ENCODE measurements at places on chromosomes 7 and 10.

- DNase-seq = no peak
Observed at GRCh38 chr10:69139961-69140360, 16.0 kb downstream of the VPS26A start.

DNA sequence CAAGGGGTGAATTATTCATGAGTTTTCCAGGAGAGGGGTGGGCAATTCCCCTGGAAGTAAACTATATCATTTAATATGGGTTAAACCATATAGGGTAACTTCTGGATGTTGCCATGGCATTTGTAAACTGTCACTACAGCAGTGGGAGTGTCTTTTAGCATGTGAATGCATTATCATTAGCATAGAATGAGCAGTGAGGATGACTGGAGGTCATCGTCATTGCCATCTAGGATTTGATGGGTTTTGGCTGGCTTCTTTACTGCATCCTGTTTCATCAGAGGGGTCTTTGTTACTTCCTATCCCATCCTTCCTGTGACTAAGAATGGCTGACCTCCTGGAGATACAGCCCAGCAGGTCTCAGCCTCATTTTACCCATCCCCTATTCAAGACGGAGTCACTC is 139.5 kb upstream of the PRKCQ start:
- DNase-seq = no peak

GRCh38 chr10:31071232-31072005 is 39.8 kb upstream of the ZNF438 start:
- no peak for DNase-seq

- DNase-seq = no peak
Observed at GRCh38 chr10:29317027-29317420, 28.2 kb downstream of the LYZL1 start.

- DNase-seq = no peak
Observed at GRCh38 chr10:14674376-14675050, 100.2 kb downstream of the FAM107B start.

DNA sequence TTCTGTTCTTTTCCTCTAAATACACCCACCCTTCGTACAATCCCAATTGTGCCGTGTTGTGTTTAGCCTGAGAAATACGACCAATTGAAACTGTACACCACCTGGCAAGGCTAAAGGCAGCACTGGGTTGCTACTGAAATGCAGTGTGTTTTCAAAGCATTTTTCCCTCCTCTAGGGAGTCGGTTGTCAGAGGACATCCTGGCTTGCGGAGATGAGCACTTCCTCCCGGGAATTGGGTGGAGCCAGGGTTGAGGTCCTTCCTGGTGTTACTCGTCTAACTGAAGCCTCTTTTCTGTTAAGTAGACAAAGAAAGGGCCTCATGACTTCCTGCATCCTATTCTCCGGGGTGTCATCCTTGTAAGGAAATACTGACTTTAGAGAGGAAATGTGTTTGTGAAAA is 133.5 kb downstream of the MTPAP start:
- DNase-seq = no peak

DNA sequence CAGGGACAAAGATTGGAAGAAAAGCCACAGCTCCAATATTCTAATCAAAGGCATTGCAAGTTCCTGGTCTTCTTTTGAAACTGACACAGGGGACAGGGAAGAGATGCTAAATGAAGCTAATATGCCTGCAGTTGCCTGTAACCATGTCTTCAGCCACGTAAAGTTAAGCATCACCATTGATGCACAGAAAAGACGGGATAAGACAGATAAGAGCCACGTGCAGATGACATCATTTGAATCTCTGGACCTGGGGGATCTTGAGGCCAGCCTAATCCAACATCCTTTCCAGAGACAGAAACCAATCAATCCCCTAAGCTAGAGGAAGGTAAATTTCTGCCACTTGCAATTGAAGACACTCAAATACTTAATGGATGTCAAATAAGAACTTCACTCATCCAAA is 93.4 kb downstream of the PIP4K2A start:
- DNase-seq = no peak

- no peak for DNase-seq
Observed at GRCh38 chr7:27031289-27032172, 64.3 kb downstream of the HOXA1 start.

DNA sequence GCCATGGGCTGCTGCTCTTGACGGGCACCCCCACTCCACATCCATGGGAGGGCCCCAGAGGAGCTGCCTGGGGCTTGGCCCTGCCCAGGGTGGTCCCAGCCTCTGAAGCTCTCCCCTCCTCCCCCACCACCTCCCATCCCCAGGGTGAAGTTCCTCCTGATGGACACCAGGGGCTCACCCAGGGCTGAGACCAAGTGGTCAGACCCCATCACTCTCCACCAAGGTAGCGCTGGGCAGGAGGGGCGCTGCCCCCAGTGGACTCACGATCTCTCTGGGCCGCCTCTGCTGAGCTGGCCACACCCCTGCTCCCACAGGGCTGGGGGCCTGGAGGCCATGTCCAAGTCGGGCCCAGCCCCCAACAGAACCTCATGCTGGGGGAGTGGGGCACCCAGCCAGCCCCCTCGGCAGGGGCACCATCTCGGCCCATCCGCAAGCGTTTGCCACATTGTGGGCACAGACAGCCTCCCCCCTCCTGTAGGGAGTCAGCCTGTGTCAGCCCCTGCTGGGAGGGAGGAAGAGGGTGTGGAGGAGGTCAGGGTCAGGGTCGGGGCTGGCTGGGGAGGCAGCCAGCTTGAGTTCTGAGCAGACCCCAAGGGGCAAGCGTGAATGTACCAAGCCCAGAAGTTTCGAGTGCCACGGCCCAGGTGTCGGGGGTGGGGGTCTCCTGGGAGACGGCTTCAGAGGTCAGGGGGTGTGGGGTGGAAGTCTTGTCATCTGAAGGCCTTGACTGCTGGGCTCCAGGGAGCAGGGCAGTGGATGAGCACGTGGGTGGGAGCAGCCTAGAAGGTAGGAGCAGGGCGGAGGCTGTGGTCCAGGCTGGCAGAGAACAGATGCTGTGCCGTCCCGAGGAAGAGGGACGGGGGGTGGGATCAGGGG is 2.8 kb downstream of the UPK3B start:
- DNase-seq = no peak

- DNase-seq = no peak
Observed at GRCh38 chr10:109275960-109276359, 647.4 kb downstream of the XPNPEP1 start.

GRCh38 chr10:84172467-84173356 is 889 bp upstream of the GPR15LG start:
- no peak for DNase-seq

DNA sequence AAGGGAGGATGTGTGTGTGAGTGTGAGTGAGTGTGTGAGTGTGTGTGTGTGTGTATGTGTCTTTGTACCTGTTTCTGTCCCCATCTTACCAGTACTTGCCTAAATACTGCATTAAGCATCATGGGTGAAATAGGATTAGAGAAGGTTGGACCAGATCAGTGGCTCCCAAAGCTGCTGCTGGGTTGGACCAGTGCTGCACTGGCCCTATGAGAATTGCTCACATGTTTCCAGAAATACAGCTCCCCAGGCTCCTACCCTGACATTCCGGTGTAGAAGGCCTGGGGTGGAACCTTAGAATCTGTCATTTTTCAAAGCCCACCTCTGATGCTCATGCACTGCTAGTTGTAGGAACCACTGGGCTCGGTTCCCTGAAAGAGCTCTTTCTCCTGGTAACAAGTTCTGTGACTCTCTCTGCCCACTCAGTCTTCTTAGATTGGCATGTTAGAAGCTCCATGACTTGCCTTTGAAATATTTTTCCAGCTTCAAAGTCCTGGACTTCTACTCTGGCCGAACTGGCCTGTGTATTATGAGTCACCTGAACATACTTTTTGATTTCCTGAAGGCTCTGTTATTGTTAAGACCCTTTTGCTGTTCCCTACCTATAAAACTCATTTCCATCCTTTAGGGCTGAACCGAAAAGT is 224.7 kb downstream of the CUX1 start:
- no peak for DNase-seq

- DNase-seq = no peak
Observed at GRCh38 chr7:131861620-131862346, 305.4 kb upstream of the PODXL start.

GRCh38 chr7:27312820-27313219 is 70.2 kb downstream of the EVX1 start:
- DNase-seq = no peak

GRCh38 chr10:224571-224970 is 89.3 kb downstream of the ZMYND11 start:
- DNase-seq = no peak

GRCh38 chr7:157832006-157832405 is 495.2 kb downstream of the DNAJB6 start:
- no peak for DNase-seq

- no peak for DNase-seq
Observed at GRCh38 chr7:84982199-84982598, 204.7 kb downstream of the SEMA3D start.

DNA sequence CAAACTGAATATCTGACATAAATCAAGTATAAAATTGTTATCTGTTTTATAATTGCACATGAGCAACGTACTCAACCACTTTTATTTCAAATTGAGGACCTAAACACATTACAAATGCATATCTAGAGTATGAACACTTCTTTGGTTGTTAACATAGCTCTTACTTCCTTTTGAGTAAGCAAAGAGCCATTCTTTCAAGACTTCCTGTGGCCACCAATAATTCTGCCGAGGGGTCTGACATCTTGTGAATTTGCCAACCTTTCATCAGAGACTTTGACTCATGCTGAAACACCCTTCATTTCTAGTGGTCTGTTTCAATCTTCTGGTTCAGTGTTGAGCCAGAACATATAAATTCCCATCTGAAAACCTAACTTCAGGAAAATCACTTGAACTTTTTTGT is 59.4 kb downstream of the CDK14 start:
- DNase-seq = no peak

GRCh38 chr7:2470204-2471021 is 5.8 kb downstream of the GRIFIN start:
- no peak for DNase-seq

- no peak for DNase-seq
Observed at GRCh38 chr10:35913628-35914027, 271.5 kb upstream of the FZD8 start.

- no peak for DNase-seq
Observed at GRCh38 chr10:63281967-63282366, 148.8 kb downstream of the NRBF2 start.

GRCh38 chr10:28942012-28942411 is 264.7 kb downstream of the BAMBI start:
- DNase-seq = no peak

GRCh38 chr10:43252783-43253341 is 14.0 kb downstream of the RASGEF1A start:
- no peak for DNase-seq

- no peak for DNase-seq
Observed at GRCh38 chr7:4682621-4683042, 537 bp downstream of the FOXK1 start.

DNA sequence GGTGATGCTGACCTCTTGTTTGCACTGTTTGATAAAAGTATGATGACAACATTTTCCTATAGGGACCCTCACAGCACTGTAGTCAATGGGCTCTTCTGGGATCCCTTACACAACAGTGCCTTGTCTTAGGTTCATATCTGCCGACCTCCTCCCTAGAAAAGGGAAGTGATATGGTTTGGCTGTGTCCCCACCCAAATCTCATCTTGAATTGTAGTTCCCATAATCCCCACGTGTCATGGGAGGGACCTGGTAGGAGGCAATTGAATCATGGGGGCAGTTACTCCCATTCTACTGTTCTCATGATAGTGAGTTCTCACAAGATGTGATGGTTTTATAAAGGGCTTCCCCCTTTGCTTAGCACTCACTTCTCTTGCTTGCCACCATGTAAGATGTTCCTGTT is 23.1 kb downstream of the ZC3HAV1 start:
- no peak for DNase-seq

- no peak for DNase-seq
Observed at GRCh38 chr10:48366261-48366660, 59.8 kb downstream of the MAPK8 start.

GRCh38 chr7:80900583-80901576 is 18.0 kb downstream of the SEMA3C start:
- DNase-seq = no peak

DNA sequence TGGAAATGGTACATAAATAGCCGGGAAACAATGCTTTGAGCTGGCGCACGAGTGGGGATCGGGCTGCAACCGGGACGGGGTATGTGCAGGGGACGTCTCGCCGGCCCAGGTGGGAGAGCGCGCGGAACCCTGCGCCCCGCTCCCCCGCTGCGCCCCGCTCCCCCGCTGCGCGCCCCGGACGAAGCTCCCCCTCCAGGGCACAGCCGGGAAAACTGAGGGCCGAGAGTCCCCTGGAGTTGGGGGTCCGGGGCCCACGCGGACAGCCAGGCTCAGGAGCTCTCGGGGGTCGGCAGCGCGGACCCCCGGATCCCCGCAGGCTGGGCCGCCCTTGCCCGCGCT is 514 bp downstream of the RADIL start:
- no peak for DNase-seq

DNA sequence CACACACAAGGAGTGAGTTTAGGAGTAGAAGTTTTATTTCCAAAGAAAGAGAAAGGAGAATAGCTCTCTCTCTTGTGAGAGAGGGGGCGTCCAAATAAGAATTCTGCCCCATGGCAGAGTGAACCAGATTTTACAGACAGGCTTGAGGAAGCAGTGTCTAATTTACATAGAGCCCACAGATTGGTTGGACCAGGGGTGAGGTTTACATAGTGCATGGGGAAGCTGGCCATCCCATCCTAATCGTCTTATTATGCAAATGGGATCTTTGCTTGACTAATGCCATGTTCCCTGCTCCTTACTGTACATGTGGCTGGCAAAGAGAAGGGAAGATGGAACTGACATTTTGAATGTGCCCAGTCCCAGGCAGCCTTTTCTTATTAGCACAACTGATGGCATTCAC is 60.0 kb upstream of the ACSM6 start:
- DNase-seq = no peak

DNA sequence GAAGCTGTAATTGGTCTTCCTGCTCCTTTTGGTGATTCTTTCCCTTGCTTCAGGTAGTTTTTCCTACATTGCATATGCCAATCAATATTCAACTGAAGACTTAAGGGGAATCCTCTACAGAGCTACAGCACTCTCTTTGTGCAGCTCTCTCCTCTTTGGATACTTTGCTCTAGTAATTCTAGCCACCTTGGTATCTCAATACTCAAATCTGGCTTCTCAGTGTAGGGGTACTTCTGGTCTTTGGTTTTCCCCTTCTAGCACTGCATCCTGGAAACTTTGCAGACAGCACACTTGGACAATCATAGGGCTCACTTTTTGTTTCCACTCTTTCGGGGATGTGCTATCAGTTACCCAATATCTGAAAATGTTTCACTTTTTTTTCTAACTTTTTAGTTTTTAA is 9.9 kb downstream of the PHTF2 start:
- DNase-seq = no peak

DNA sequence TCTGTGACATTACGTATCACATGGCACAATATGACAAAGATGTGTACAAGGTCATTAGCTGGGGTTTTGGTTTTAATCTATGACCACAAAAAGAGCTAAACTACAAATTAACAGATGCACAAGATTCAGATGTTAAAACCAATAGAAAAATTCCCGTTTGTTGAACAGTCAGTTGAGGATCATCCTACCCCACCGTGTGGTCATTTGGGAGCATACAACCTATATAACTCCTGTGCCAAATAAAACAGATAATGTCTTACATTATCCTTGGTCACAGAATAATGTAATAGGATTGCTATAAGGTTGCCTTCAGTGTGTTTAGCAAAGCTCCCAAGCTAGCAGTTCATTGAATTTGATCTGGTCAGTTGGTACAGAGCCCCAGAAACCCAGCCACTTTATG is 28.2 kb downstream of the ASNS start:
- no peak for DNase-seq

All from stimulated activated CD8-positive, alpha-beta memory T cell treated with anti-CD3 and anti-CD28 coated beads, Interleukin-4, amount 100 ng/mL, for 4 hours (primary cell).